Activated CD4-positive, alpha-beta T cell treated with anti-CD3 and anti-CD28 coated beads for 24 hours (primary cell): ENCODE measurements at places on chromosomes 3 and 15.

DNA sequence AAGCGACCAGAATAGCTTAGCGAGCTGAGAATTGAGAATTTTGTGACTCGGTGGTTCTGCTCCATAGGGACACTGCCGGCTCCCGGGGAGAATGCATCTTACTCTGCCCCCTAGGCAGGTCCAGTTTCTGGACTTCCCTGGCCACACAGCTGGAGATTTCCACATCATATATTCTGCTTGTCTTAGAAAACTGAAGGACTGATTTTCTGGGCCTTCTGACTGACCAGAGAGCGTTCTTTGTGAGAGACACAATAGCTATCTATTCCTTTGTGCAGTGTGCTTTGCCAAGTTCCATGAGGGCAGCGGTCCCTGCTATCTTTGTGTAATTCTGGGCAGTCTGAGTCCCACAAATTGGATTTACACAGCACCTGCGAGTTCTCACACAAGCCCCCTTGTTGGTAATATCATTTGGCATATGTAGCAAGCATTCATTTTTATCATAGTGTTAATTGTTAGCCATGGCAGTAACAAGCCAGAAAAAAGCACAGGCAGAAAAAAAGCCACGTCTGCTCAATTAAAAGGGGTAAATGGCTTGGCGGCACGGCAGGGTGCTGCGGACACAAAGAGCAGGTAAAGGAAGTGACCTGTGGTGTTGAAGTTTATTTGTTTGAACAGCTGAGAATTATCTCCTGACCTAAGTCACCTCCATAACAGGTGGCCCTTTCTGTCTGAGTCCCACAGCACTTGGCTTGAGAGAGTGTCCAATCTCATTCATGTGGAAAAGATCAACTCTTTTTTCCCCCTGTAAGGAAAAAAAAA is 688.7 kb downstream of the TUSC7 start:
- no peak for DNase-seq

DNA sequence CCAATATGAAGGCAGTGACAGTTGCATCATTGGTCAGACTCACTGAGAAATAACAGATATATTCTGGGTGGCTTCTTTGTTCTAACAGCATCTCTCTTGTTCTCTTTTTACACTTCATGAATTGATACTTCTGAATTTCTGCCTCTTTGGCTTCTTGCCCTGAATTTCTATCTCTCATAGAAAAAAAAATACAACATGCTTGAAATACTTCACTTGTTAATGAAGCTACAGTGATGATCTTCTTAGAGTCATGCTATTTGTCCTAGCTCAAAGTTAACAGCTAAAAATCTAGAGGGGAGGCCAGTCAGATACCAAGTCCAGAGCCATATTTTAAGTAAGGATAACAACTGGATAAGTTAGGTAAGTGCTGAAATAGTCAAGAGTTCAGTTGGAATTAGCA is 597.2 kb upstream of the AGTR1 start:
- no peak for DNase-seq

DNA sequence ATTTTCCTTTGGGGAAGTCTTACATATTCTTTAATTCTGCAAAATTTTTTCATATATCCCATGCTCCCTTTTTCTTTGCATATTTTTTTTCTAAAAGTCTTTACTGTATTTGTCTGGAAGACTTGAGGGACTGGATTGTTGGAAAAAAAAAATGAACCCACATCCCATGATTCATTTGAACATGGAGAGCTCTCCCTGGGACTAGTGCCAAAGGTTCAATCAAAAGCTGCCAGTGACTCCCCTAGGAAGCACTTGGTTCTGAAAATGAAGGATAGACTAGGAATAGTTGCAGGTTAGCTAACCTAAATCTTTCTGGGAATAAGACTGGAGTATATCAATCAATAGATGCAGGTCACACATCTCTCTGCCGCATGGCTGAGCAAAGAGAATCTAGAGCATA is 16.4 kb upstream of the BNC1 start:
- no peak for DNase-seq

- DNase-seq = no peak
Observed at GRCh38 chr15:44568338-44568737, 31.4 kb downstream of the EIF3J start.

DNA sequence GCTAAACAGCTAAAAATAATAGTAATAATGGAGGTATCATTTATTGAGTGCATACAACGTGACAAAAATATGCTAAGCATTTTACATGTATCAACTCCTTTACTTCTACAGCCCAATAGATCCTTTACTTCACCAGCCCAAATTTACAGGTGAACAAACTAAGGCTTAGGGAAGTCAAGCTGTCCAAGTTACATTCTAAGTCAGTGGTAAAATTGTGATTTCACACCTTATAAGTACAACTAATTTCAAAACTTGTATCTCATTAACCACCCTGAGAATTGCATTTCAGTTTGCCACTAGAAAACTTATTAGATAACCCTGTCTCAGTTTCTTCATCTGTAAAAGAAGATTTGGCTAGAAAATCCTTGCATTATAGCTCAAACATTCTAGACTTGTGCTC is 10.7 kb downstream of the SLC33A1 start:
- no peak for DNase-seq

DNA sequence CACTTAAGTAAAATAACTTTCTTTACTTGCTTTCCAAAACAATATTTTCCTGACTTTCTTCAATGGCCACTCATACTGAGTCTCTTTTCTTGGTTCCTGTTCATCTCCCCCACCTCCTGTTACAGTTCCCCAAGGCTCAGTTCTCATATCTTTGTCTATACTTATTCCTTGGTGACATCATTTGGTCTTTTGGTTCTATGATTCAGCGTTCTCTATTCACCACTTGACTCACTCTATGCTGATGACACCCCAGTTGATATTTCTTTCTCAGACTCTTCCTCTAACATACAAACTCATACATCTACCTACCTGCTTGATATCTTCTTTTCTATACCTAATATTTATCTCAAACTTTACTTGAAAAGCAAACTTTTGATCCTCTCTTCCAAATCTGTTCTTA is 85.0 kb upstream of the P3H2 start:
- no peak for DNase-seq

DNA sequence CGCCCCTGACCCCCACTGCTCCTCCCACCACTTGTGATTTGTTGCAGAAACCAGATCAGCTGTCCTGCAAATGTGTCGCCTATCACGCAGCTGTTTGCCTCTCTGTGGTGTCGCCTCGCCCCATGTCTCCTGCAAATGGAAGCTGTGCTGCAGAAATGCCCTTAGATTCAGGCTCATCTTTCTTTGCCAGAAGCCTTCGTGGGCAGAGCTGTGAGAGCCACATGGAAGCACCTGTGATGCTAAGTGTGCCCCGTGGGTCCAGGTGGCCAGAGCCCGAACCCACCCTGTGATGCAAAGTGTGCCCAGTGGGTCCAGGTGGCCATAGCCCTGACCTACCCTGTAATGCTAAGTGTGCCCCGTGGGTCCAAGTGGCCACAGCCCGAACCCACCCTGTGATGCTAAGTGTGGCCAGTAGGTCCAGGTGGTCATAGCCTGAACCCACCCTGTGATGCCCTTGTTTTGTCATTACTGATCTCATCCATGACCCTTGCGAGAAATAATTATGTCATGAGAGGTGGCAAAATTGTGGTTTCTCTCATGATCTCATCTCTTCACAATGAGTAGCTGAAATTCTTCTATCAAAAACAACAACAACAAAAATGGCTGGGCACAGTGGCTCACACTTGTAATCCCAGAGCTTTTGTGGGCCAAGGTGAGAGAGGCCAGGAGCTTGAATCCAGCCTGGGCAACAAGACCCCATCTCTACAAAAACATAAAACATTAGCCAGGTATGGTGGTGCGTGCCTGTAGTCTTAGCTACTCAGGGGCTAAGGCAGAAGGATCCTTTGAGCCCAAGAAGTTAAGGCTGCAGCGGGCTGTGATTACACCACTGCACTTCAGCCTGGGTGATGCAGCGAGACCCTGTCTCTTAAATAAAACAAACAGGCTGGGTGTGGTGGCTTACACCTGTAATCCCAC is 187.4 kb downstream of the GOLGA6L6 start:
- DNase-seq = no peak

DNA sequence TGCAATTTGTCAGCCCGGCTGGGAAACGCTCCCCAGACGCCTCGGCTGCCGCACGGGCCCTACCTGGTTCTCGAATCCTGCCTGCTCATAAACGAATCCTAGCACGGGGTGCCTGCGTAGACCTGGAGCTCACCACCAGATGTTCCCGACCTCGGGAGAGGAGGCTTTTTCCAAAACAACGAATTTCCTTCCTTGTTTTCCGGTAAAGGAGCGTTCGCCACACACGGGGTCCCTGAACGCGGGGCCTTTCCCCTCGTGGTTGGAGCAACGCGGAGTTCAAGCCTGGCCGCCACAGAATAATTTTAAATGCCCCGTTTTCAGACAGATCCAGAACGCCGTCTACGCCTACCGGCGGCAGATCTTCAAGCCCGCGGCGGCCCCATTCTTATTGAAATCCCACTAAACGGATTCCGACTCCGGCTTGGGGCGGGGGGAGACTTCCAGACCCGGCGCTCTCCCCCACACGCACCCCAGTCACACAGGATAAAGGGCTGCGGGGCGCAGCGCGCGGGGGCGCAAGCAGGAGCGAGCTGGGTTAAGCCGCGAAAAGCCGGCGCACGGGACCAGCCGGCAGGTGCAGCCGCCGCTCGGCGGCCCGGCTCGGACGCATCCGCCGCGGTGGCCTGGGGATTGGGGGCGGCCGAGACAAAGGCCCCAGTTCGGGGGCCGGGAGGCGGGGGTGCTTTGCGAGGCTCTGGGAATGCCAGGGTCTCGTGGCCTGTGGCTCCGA is 895 bp downstream of the GATA2 start:
- DNase-seq = no peak

- DNase-seq = no peak
Observed at GRCh38 chr3:187741403-187742350, 3.6 kb downstream of the BCL6 start.

DNA sequence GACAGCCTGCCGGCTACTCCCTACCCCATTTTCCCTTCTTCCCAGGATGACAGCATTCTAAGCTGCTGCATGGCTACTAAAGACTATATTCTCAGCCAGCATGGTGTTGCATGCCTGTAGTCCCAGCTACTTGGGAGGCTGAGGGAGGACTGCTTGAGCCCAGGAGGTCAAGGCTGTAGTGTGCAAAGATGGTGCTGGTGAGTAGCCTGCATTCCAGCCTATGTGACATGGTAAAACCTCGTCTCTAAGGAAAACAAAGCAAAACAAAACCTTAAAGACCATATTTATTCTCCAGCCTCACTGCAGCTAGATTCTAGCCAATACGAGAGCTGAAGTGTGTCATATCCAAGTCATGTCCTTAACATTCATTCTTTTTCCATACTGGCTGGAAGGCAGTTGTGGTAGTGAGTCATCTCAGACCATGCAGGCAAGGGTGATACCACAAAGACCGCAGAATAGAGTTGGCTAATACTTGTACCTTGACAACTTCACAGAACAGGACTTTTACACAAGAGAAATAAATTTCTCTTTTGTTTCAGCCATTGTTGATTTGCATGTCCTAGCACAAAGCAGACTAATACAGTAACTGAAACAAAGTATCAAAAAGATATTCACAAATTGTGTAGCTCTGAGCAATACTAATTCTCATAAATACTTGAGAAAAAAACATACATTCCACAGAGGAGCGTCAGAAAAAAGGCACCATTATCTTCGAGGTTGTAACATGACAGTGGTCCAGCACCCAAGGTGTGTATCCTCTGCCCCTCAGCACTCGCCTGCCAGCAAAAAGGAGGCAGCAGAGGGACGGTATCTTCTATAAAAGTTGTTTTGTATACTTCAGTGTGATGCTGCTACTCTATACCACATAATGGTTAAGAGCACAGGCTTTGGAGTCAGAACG is 14.8 kb downstream of the PBRM1 start:
- no peak for DNase-seq

- no peak for DNase-seq
Observed at GRCh38 chr3:184073621-184074020, 20.8 kb downstream of the HTR3C start.

GRCh38 chr15:80958818-80959495 is 30.7 kb downstream of the MESD start:
- DNase-seq = no peak

DNA sequence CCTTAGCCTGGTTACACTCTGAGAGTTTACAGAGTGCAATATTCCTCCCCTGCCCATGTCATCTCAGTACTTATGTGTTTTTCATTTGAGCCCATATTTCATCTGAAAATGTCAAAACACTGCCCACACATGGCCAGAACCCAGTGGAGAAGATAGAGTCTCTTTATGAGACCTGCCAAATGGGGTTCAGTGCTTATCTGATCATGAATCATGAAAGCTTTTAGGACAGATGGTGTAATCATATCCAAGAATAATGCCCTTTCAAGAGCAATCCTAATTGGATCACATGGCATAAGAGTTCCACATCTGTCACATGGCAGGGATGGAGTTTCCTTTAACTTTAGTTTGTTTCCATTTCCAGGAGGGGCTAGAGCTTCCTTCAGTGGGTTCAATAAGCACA is 77.2 kb upstream of the AGBL1 start:
- no peak for DNase-seq

GRCh38 chr3:168068346-168068745 is 27.4 kb downstream of the GOLIM4 start:
- DNase-seq = no peak

GRCh38 chr15:99442252-99442897 is 123.4 kb upstream of the MEF2A start:
- DNase-seq = no peak

GRCh38 chr3:127254730-127255129 is 33.1 kb downstream of the PRR20G start:
- DNase-seq = no peak

GRCh38 chr3:185825639-185826481 is 1.0 kb upstream of the IGF2BP2 start:
- peak; percentile 30 for DNase-seq

- DNase-seq = no peak
Observed at GRCh38 chr3:126131881-126132750, 48.2 kb upstream of the SLC41A3 start.

- DNase-seq = no peak
Observed at GRCh38 chr3:63135367-63135766, 142.7 kb upstream of the SYNPR start.

DNA sequence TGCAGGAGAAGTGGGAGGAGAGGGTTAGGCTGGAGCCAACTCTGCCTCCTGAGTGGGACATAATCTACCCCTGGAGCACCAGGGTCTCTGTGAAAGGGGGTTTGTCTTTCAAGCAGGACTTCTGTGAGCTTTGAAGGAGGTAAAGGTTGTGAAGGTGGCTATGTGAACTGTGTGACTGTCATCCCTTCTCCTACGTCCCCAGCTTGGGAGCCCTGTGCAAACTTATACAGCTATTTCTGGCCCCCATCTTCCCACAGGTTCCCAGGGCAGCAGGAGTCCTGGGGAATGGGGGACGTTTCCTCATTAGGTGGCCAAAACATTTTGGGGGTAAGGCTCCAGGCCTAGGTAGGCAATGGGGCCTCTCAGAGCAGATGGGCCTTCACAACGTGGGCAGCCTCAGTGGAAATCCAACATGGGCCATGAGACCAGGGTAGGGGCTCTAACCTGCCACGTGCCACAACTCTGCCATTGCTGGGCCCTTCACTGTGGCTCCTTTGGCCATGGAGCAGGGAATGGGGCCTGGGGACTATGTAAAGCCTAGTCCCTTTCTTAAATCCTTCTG is 3.5 kb downstream of the VIPR1 start:
- no peak for DNase-seq

GRCh38 chr3:193911784-193912340 is 224.1 kb upstream of the HES1 start:
- no peak for DNase-seq
